ENCODE measurements at places on chromosomes 5 and 9. TPM values are rescaled to one million over a fixed set of nuclear protein-coding genes. Genes with fewer than 3 reads are reported as not detected.

The GADD45G gene
- 5.6 TPM for total RNA-seq

GRCh38 chr5:146365618-146366017 is 27.0 kb downstream of the POU4F3 start:
- no peaks in the 10 kb centered on the region for H3K27me3 ChIP-seq
- H3K27ac ChIP-seq, result no peak overlapping the region
- DNase-seq, result no peak
- no peaks in the 10 kb centered on the region for H3K36me3 ChIP-seq
- H3K4me1 ChIP-seq, result peaks cover 2% of the 10 kb centered on the region

GRCh38 chr5:155004138-155004744 is 9.3 kb upstream of the KIF4B start:
- no peak overlapping the region for H3K4me3 ChIP-seq
- peak; percentile 90 for DNase-seq
- H3K36me3 ChIP-seq, result no peaks in the 10 kb centered on the region
- no peaks in the 10 kb centered on the region for H3K4me1 ChIP-seq
- H3K27me3 ChIP-seq, result no peaks in the 10 kb centered on the region

- H3K4me1 ChIP-seq, result no peaks in the 10 kb centered on the region
- no peaks in the 10 kb centered on the region for H3K36me3 ChIP-seq
- peaks cover 31% of the 10 kb centered on the region for H3K27me3 ChIP-seq
- DNase-seq, result no peak
- no peak overlapping the region for H3K4me3 ChIP-seq
These were observed 4.8 kb upstream of the CHSY3 start for GRCh38 chr5:129899454-129899853.

- no peak overlapping the region for H3K27ac ChIP-seq
- H3K4me3 ChIP-seq, result no peak overlapping the region
- H3K36me3 ChIP-seq, result peaks cover 51% of the 10 kb centered on the region
- no peak for DNase-seq
These were observed 26.5 kb downstream of the HSD17B4 start for GRCh38 chr5:119478781-119479180.

DNA sequence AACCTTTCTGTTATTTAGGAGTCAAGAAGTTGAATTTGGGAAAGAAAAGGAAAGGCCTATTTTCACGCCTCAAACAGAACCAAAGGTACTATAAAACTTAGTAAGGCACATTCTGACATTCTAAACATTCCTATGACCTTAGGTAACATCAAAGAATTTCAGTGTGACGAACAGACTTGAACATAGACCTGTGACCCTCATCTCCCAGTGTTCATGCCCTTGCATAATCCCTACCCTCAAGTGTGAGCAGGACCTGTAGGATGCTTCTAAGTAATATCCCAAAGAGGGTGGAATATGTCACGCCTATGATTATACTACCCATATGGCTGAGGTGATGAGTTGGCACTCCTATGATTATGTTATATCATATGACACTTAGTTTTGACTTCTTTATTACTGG is 540.9 kb downstream of the KIF4B start:
- H3K27me3 ChIP-seq, result no peaks in the 10 kb centered on the region
- no peaks in the 10 kb centered on the region for H3K36me3 ChIP-seq
- H3K4me3 ChIP-seq, result no peak overlapping the region
- no peak overlapping the region for H3K27ac ChIP-seq
- no peak for DNase-seq
- no peaks in the 10 kb centered on the region for H3K4me1 ChIP-seq

The SIT1 gene
- 0.22 TPM for total RNA-seq

DNA sequence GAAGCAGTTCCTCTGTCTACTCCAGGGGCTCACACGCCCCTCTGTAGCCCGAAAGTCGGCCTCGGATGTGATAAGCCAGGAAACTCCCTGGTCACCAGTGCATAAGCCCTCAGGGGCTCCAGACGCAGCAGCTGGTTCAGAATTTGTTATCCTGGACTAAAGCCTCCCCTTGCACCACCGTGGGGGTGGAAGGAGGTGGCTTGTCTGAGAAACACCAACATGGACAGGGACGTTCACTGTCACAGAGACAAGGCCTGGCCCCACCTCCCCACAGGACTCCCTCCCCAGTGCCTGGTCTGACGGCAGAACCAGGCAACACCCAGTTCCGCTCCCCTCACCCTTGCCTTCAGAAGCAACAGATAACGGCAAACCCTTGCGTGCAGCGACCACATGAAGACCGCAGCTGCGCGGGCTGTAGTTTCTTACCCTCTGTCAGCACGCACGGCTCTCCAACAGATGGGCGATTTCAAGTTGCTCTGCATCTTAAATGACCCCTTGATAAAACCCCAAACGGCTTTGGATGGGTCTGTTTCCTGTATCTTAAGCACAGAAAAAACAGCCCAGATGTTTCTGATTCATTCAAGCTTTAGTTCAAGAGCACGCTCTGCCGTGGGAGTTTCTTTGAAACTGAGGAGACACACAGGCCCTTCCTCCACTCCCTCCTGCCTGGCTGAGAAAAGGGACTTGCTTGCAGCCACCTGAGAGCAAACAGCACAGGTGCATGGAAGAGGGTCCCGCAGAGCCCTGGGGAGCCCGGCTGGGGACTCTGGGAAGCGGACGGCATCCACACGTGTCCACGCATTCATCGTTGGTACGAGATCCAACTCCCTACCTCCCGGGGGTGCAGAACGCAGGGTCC is 44.7 kb upstream of the NKD2 start:
- no peaks in the 10 kb centered on the region for H3K4me1 ChIP-seq
- no peak overlapping the region for H3K4me3 ChIP-seq
- DNase-seq, result no peak
- H3K36me3 ChIP-seq, result no peaks in the 10 kb centered on the region
- H3K27me3 ChIP-seq, result peaks cover 5% of the 10 kb centered on the region
- H3K27ac ChIP-seq, result no peak overlapping the region

GRCh38 chr9:13616491-13617035 is 337.1 kb upstream of the MPDZ start:
- no peaks in the 10 kb centered on the region for H3K4me1 ChIP-seq
- H3K27ac ChIP-seq, result no peak overlapping the region
- no peaks in the 10 kb centered on the region for H3K36me3 ChIP-seq
- H3K4me3 ChIP-seq, result no peak overlapping the region
- no peaks in the 10 kb centered on the region for H3K27me3 ChIP-seq

GRCh38 chr9:83218411-83219090 is 155.6 kb upstream of the RASEF start:
- H3K4me3 ChIP-seq, result no peak overlapping the region
- DNase-seq, result no peak
- no peak overlapping the region for H3K27ac ChIP-seq
- H3K36me3 ChIP-seq, result no peaks in the 10 kb centered on the region
- no peaks in the 10 kb centered on the region for H3K4me1 ChIP-seq
- H3K27me3 ChIP-seq, result no peaks in the 10 kb centered on the region

The PIP5K1B gene
- total RNA-seq, result 9.1 TPM

DNA sequence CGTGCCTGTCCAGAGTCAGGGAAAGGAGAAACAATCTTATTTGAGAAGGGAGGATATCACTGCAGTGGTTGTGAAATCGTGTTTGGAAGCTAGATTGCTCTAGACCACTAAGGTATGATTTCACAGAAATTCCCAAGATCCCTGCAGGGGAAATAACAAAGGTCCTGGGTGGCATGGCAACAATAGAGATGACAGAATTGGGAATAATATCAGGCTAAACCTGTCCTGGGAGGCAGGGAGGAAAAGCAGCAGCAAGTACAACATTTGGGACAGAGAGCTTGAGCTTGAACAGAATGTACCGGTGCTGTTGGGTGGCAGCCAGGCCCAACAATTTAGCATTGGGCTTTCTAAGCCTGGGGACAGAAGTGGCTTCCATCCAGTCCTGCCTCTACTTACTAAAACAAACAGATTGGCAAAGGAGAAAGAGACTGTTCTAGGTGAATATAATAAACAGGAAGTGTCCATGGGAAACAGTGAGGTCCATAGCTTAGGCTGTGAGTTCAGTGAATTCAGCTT is 17.0 kb upstream of the ARHGAP26 start:
- H3K36me3 ChIP-seq, result no peaks in the 10 kb centered on the region
- DNase-seq, result no peak
- H3K27me3 ChIP-seq, result no peaks in the 10 kb centered on the region
- H3K4me1 ChIP-seq, result no peaks in the 10 kb centered on the region

GRCh38 chr5:92909602-92909962 is 671.4 kb downstream of the NR2F1-AS1 start:
- H3K27me3 ChIP-seq, result no peaks in the 10 kb centered on the region
- H3K4me3 ChIP-seq, result no peak overlapping the region
- no peaks in the 10 kb centered on the region for H3K4me1 ChIP-seq
- no peaks in the 10 kb centered on the region for H3K36me3 ChIP-seq
- DNase-seq, result peak; percentile 81

The SLC36A3 gene
- not detected for total RNA-seq

DNA sequence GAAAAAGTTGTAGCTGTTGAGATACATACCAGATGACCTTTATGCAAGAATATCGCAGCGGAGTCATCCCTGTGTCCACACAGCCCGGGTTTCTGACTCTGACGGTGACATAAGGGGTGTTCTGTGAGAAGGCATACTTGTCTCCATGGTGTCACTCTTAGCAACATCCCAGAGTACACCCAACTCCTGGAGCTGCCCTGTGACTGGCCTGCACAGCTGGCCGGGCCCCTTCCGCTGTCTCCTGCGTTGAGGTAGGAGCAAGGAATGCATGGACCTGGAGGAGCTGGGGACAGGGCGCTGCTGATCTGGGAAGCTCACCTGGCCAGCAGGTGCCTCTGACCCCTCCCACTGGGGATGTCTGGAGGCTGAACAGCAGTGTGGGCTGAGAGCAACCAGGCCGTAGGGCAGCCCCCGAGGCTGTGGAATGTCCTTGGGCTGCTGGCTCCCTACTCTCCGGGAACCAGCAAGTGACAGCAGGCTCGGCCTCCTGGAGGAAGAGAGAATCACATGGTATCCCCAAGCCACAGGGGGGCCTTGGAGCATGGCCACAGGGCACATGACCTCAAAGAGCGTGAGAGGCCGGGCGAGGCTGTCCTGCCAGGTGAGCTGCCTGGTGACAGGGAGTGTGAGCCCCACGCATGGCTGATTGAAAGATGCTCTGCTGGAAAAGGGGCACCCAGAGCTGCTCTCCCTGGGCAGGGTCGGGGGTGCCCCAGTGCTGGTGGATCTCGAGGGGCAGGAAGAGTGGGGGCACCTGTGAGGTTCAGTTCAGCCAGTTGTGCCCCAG is 113.4 kb downstream of the MRPL36 start:
- no peak overlapping the region for H3K4me3 ChIP-seq
- no peaks in the 10 kb centered on the region for H3K27me3 ChIP-seq
- no peaks in the 10 kb centered on the region for H3K36me3 ChIP-seq
- H3K27ac ChIP-seq, result no peak overlapping the region

- no peaks in the 10 kb centered on the region for H3K36me3 ChIP-seq
- no peaks in the 10 kb centered on the region for H3K27me3 ChIP-seq
- no peak overlapping the region for H3K4me3 ChIP-seq
- DNase-seq, result no peak
These were observed 38.3 kb upstream of the FBXL17 start for GRCh38 chr5:108420158-108420557.

Data from endodermal cell (in vitro differentiated cells).